ENCODE measurements at places on chromosomes 3 and 15.

GRCh38 chr3:189222927-189223636, 51.3 kb downstream of the TPRG1 start:
- no peak for DNase-seq

DNA sequence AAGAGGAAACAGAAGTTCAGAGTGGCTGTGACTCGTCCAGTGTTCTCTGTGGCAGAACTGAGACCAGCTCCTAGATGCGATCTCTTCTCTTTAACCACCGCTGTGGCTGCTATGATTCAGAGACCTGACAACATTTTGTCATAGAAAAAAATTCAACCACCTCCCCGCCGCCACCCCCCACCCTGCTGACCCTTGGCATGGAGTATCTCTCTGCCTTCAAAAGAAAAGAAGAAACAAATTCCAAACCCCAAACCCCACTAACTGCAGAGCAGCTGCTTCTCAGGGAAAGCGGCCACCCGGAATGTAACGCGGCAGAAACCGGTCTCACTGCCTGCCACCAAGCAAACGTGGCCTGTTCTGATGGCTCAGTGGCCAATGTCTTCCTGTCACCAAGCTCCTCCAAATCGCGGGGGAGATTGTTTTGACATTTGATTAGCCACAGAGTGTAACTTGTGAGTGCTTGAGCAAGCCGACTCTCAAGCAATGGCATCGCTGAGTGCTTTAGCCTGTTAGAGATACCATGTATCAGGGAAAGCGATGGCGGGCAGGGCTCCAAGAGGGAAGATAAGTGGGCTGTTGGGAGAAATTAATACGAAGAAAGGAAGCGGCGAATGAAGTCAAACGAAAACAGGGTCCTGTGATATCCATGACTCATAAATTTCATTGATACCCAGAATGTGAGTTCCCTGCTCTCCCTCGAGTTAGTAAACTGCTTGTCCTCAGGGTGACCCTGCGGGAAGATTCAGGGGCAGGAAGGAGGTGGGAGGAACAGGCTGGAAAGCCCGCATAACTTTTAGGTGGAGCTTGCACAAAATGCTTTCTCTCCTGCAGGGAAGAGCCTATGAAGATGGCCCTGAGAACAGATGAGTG, 44.8 kb upstream of the TLE3 start:
- no peak for DNase-seq

DNA sequence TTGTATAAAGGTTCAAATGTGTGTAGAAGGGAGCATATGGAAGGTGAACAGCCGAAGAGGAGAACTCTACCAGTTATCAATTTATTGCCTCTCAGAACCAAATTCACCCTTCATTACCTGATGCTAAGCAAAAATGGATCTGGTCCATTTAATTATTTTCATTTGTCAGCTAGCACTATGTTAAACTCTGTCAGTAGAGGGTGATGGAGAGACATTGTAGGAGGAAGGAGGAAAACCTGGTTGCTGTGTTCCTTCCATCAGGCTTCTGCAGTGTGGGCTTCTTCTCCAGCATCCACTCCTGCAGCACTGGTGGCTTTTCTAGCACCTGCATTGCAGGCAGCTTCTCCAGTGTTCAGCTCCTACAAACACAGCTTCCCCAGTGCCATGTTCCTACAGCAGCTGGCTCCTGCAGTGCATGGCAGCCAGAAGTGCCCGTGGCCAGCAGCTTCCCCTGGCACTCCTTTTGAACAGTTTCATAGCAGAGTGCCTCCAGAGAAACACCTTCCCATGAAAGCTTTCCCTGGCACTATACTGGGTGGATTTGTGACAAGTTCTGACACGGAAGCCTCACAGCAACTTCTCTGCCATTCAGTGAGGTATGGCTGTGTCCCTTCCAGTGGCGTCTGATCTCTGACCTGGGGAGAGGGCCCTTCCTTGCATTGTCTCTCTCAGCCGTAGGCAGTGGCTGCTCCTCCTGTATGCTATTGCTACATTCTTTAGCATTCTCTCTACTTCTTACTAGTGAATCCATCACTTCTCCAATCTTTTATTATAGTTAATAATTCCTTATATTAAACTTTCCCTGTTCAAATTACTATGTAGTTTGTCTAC, 14.6 kb upstream of the IL17RD start:
- DNase-seq, result no peak

GRCh38 chr3:99974989-99975388, 139.3 kb downstream of the FILIP1L start:
- no peak for DNase-seq

- DNase-seq, result no peak
Observed at GRCh38 chr15:59501597-59501996, 63.6 kb downstream of the FAM81A start.

- DNase-seq, result no peak
Observed at GRCh38 chr3:28224430-28224829, 17.0 kb upstream of the CMC1 start.

DNA sequence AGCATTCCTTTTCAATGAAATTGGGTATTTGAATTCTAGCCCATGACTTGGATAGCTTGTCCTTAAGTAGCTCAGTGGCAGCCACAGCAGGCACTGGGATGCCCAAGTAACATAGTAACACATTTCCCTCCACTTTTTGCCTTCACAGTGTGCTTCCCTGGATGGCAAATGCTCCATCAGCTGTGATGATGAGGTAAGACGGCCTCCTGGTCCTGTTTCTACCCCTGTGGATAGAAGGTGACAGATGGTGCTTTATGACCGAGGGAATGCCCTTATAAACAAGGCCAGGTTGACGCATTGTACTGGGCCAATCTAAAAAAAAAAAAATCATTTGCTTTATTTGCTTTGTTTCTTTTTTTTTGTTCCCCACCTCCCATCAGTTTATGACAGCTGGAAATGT, 41.8 kb upstream of the LRTM1 start:
- no peak for DNase-seq

DNA sequence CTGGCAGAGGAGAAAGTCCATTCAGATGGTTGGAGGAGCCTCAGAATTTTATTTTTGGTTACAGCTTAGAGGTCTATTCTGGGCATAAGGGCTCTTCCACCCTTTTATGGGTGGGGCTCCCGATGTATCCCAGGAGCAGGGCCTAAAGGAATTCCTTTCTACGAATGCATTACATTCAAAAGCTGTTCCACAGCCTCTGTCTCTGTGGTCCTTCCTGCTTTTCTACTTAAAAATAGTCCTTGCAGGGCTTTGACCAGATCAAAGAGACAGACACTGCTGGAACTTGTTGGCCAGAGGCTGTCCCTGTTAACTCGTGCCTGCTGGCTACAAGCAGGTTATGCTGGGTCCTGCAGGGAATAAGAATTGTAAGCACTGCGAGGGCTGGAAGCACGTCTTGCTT, 14.4 kb upstream of the NOX5 start:
- DNase-seq, result no peak

DNA sequence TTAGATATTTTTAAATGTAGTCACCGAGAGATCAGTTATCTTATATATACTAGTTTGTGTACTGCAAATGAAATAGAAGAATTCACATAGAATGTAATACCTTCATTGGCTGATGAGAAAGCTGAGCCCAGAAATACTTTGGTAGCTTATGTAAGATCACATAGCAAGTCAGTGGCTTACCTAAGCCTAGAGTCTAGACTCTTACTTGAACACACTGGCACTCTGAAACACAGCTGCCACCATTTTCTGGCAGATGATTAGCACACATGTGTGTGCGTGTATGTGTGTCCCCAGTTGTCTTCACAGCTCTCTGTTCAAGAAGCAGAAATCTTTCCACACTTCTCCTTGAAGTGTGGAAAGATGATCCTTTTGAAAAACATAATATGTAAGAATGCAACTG, 124.3 kb downstream of the NEO1 start:
- DNase-seq, result no peak

All from globus pallidus (tissue), 1 donor.